Activated CD4-positive, alpha-beta memory T cell treated with anti-CD3 and anti-CD28 coated beads, Interleukin-2, amount 10 ng/mL, durations not matched to agents 7 days and 5 days (primary cell): ENCODE measurements at places on chromosomes 1 and 21. TPM values are rescaled to one million over a fixed set of nuclear protein-coding genes. Genes with fewer than 3 reads are reported as not detected.

Gene FAM177B
- total RNA-seq, result not detected

Gene KCNE2
- total RNA-seq, result not detected

Gene TMEM82
- total RNA-seq, result not detected

Gene SLAMF9
- not detected for total RNA-seq

Gene NECTIN4
- total RNA-seq, result not detected

Gene FOXD2
- 0.65 TPM for total RNA-seq

Gene AGTRAP
- total RNA-seq, result 57.3 TPM

Gene DYNLT5
- not detected for total RNA-seq

Gene OR2T35
- not detected for total RNA-seq

Gene KRTAP13-2
- total RNA-seq, result not detected

Gene SPRR2A
- not detected for total RNA-seq

Gene CHIA
- not detected for total RNA-seq

Gene ARHGEF16
- total RNA-seq, result not detected

Gene SPRR2F
- not detected for total RNA-seq

Gene FCRL5
- total RNA-seq, result not detected

Gene MR1
- 36.5 TPM for total RNA-seq

Gene OR2L5
- not detected for total RNA-seq

Gene TMCO2
- total RNA-seq, result not detected

Gene VASH2
- total RNA-seq, result 0.23 TPM

Gene PBX1
- total RNA-seq, result 0.18 TPM

Gene CYP2J2
- total RNA-seq, result 2.8 TPM

Gene OR10Z1
- not detected for total RNA-seq

Gene UBXN10
- total RNA-seq, result 1.5 TPM

Gene CHODL
- total RNA-seq, result 0.15 TPM
